Activated CD4-positive, alpha-beta T cell treated with anti-CD3 and anti-CD28 coated beads, Interleukin-2, amount 10 ng/mL, durations not matched to agents 7 days and 5 days (primary cell): ENCODE measurements at places on chromosomes 4 and X. TPM values are rescaled to one million over a fixed set of nuclear protein-coding genes. Genes with fewer than 3 reads are reported as not detected.
A peak's percentile ranks its signal among the peaks of the same experiment; 100 is the strongest.

DNA sequence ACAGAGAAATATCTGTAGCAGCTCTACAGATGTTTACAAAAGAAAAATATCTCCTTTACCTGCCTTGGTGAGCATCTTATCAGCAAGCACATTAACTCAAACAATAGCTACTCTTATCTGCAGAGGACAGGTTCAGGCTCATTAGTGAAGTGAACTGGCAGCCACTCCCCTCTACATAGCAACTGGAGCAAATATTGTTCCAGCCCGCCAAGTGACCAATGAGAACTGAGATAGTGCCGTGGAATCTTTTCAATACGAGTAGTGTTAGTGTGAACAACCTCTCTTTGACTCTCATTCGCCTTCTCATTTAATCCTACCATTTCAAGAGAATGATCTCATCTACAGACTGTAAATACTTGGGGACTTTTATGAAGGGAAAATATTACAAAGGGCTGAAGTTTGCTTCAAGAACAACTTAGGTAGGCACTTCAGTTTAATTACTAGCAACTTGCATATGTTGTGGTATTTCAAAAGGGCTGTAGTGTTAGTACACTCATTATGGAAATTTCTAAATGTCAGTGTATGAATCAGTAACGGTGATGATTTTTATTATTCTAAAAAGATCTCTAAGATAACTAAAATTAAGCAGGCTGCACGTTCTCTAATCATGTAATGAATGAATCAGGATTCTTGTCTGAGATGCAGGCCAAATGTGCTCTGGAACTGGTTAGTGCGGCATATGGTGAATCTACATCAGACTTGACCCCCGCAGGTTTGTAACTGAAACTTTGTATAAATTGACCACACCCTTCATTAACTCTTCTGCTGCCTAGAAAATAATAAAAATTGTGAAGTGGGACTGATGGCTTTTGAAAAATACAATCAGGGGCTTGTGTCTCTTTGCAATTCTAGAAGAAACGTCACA, 72.4 kb downstream of the PALLD start:
- no peak overlapping the region for H3K4me3 ChIP-seq
- peaks cover 6% of the 10 kb centered on the region for H3K27me3 ChIP-seq
- no peaks in the 10 kb centered on the region for H3K36me3 ChIP-seq
- H3K4me1 ChIP-seq, result no peaks in the 10 kb centered on the region
- no peak for DNase-seq
- H3K27ac ChIP-seq, result no peak overlapping the region

DNA sequence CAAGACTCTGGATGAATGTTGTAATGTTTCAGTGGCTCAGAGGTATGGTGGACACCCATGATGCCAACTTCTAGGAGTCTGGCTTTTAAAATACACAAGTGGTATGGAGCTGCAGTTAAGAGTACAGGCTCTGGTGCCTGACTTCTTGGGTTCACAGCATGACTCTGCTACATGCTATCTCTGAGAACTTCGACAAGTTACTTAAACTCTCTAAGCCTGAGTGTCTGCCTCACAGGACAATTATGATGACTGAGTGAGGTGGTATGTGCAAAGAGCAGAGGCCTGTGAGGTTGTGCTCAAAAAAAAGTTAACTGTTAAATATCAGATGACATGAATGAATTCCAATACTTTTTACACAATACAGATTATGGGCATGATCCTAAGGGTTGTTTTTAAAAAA, 90.9 kb upstream of the SRD5A3 start:
- no peak overlapping the region for H3K27ac ChIP-seq
- H3K27me3 ChIP-seq, result peaks cover 4% of the 10 kb centered on the region
- H3K36me3 ChIP-seq, result no peaks in the 10 kb centered on the region
- no peak overlapping the region for H3K4me3 ChIP-seq

GRCh38 chr4:7821245-7822136, 118.2 kb downstream of the AFAP1 start:
- H3K27ac ChIP-seq, result no peak overlapping the region
- no peaks in the 10 kb centered on the region for H3K27me3 ChIP-seq
- H3K4me1 ChIP-seq, result peaks cover 4% of the 10 kb centered on the region
- DNase-seq, result no peak

GRCh38 chrX:24081661-24082154, 27.0 kb downstream of the EIF2S3 start:
- H3K36me3 ChIP-seq, result peaks cover 5% of the 10 kb centered on the region
- no peaks in the 10 kb centered on the region for H3K27me3 ChIP-seq
- DNase-seq, result peak; percentile 60
- no peak overlapping the region for H3K4me3 ChIP-seq
- no peak overlapping the region for H3K27ac ChIP-seq
- peaks cover 14% of the 10 kb centered on the region for H3K4me1 ChIP-seq

DNA sequence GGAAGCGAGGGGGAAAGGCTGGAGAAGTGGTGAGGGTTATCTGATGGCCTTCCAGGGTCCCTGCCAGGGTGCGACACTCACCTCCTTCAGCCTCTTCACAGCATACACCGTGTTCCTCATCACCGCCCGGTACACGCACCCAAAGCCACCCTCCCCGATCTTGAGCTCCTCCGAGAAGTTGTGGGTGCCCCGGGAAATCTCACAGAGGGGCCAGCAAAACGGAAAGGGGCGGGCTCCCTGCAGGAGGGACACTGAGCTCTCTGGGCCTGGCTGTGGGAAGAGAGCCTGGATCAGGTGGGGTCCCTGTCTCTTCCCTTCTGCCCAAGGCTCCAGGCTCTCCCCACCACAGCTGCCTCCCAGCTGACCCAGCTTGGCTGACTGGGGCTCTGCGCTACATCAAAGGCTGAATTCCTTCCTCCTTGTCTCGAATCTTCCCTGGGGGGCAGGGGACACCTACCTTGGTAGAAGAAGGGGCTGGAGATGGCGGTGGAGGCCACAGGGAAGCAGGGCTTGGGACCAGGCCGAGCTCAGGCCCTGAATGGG, 1.1 kb downstream of the IRAK1 start:
- peaks cover 20% of the 10 kb centered on the region for H3K36me3 ChIP-seq
- H3K27ac ChIP-seq, result peak overlapping the region; percentile 90
- H3K4me1 ChIP-seq, result peaks cover 29% of the 10 kb centered on the region
- H3K4me3 ChIP-seq, result peak overlapping the region; percentile 86

DNA sequence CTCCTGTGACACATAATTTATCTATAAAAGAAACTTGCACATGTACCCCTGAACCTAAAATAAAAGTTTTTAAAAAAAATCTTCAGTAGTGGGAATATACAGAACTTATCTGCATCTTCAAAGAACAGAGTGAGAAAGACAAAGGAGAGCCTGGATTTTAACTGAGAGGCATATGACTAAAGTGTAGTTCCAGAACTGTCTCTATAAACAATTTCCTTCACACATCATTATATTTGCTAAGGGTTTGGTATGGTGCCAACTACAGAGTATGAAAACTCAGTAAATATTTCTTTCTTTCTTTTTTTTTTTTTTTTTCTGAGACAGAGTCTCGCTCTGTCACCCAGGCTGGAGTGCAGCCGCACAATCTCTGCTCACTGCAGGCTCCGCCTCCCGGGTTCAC, 49.9 kb upstream of the NFKB1 start:
- H3K27ac ChIP-seq, result peak overlapping the region; percentile 38
- no peaks in the 10 kb centered on the region for H3K36me3 ChIP-seq
- no peak overlapping the region for H3K4me3 ChIP-seq
- no peak for DNase-seq
- no peaks in the 10 kb centered on the region for H3K27me3 ChIP-seq

- H3K27me3 ChIP-seq, result peaks cover 8% of the 10 kb centered on the region
- no peaks in the 10 kb centered on the region for H3K36me3 ChIP-seq
- no peak for DNase-seq
- no peak within 1 kb of the TSS for H3K4me3 ChIP-seq
- no peak within 1 kb of the TSS for H3K27ac ChIP-seq
- no peaks in the 10 kb centered on the region for H3K4me1 ChIP-seq
Observed at GRCh38 chr4:127730142-127730913, at the start of gene SLC25A31. Gene SLC25A31, plus strand, starts transcription at chr4:127730400. Its CDS starts 146 bp downstream, at chr4:127730546.

The FGFBP2 gene
- 5.6 TPM for total RNA-seq
